Type B pancreatic cell (in vitro differentiated cells): ENCODE measurements at places on chromosomes 4 and X. TPM values are rescaled to one million over a fixed set of nuclear protein-coding genes. Genes with fewer than 3 reads are reported as not detected.

- H3K4me1 ChIP-seq = peaks cover 17% of the 10 kb centered on the region
- no peaks in the 10 kb centered on the region for H3K36me3 ChIP-seq
- no peak for DNase-seq
- peaks cover 7% of the 10 kb centered on the region for H3K27me3 ChIP-seq
These were observed 53.6 kb upstream of the SETD7 start for GRCh38 chr4:139609647-139610046.

GRCh38 chr4:29718136-29718535 is 1002.0 kb upstream of the PCDH7 start:
- H3K36me3 ChIP-seq = no peaks in the 10 kb centered on the region
- H3K4me3 ChIP-seq = no peak overlapping the region
- no peak overlapping the region for H3K27ac ChIP-seq
- no peaks in the 10 kb centered on the region for H3K27me3 ChIP-seq

DNA sequence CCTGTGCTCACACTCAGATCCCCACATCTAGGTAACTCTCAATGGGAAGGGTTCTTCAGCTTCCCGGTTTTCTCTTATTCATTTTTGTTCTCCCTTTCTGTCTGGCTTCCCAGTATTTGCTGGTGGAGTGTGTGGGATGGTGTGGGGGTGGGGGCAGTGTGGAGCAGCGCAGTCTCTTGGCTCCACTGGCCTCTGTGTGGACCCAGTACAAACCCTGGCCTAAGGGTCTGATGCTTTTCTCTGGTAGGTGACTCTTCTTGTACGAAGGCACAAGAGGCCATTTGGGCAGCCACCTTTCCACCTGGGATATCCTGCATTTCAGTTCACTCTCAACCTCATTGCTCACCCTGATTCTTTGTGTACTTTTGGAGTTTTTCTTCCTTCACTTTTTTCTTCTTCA is 71.3 kb downstream of the NBDY start:
- H3K4me1 ChIP-seq = no peaks in the 10 kb centered on the region
- H3K4me3 ChIP-seq = no peak overlapping the region
- no peaks in the 10 kb centered on the region for H3K27me3 ChIP-seq
- H3K36me3 ChIP-seq = peaks cover 4% of the 10 kb centered on the region
- DNase-seq = no peak

DNA sequence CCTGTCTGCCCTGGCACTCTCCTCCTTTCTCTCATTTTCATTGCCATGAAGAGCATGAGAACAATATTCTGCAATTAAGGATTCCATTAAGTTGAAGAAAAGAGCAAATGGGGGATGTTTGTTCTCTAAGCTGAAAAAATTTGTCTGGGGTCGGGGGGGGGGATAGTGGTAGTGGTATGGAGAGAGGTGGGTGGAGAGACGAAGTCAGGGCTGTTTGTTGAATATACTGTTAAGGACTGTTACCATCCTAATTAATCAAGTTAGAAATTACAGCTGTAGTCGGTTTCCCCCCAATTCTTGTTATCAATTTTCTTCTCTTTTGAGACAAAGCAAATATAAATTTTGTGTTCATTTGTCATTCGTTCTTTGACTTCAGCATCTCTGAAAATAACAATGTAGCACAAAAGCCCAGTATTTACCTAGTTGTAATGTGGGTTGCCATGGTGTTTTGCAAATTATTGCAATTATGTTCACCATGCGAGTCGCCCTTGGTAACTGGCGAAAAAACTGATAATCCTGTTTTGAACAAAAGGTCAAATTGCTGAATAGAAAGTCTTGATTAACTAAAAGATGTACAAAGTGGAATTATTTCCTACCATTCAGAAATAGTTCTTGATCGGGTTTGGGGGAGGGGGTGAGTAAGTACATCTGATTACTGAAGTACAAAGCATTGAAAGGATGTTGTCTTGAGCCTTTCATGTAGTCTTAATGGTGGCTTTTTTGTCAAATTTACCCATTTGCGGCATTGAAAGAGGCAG is 139.1 kb downstream of the ARX start:
- H3K36me3 ChIP-seq = peaks cover 3% of the 10 kb centered on the region
- no peak for DNase-seq
- peaks cover 37% of the 10 kb centered on the region for H3K4me1 ChIP-seq
- H3K27ac ChIP-seq = no peak overlapping the region
- H3K27me3 ChIP-seq = no peaks in the 10 kb centered on the region

- H3K36me3 ChIP-seq = no peaks in the 10 kb centered on the region
- no peak overlapping the region for H3K4me3 ChIP-seq
- no peak for DNase-seq
- H3K27ac ChIP-seq = no peak overlapping the region
These were observed 134.3 kb downstream of the APBB2 start for GRCh38 chr4:41079881-41080560.

DNA sequence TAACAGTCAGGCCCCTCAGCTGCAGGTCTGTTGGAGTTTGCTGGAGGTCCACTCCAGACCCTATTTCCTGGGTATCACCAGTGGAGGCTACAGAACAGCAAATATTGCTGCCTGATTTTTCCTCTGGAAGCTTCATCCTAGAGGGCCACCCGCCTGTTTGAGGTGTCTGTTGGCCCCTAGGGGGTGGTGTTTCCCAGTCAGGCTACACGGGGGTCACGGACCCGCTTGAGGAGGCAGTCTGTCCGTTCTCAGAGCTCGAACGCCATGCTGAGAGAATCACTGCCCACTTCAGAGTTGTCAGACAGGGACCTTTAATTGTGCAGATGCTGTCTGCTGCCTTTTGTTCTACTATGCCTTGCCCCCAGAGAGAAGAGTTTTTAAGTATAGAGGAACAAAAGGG is 160.8 kb downstream of the DKK2 start:
- no peak overlapping the region for H3K4me3 ChIP-seq
- H3K27ac ChIP-seq = no peak overlapping the region
- DNase-seq = no peak
- no peaks in the 10 kb centered on the region for H3K27me3 ChIP-seq
- H3K4me1 ChIP-seq = no peaks in the 10 kb centered on the region

DNA sequence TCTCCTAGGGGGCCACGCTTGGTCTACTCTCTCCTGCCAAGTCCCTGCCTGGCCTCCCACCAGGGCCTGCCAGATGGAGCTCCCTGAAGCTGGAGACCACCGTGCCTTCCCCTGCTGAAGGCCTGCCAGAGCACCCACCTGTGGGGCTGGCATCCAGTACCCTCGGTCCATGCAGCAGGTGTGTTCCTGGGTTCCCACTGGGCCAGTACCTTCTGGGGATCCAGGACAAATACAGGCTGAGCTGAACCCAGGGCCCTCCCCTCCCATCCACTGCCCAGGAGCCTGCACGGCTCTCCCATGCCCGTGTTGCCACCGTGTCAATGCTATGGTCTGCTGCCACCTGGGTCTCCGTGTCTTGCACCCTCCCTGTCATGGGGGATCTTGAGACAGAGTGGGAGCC is 68.8 kb downstream of the ABLIM2 start:
- DNase-seq = no peak
- H3K36me3 ChIP-seq = no peaks in the 10 kb centered on the region
- H3K27me3 ChIP-seq = no peaks in the 10 kb centered on the region

ENPEP gene
- total RNA-seq = 6.2 and 8.6 TPM in 2 replicates

BBS7 gene
- 19.0 and 26.0 TPM in 2 replicates for total RNA-seq

ACOT9 gene
- 37.9 and 51.2 TPM in 2 replicates for total RNA-seq

RHOXF2 gene
- total RNA-seq = not detected in 2 replicates
